ENCODE measurements at places on chromosomes 6 and 20.
A peak's percentile ranks its signal among the peaks of the same experiment; 100 is the strongest.

DNA sequence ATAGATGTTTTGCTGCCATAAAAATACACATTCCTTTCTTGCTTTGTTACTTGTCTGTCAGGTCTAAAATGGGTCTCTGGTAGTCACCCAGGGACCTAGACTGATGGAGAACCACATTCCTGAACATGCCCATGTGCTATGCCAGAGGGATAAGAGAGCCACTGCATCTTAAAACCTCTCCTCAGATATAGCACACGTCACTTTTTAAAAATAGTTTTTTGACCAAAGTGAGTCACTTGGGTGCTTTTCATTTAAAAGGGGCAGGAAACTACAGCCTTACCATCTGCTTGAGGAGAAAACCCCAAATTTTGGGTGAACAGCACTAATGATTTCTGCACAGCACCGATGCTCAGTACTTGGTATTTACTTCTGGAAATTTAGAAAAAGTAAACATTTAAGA lies 197.8 kb downstream of the OGFRL1 start:
- DNase-seq = no peak

GRCh38 chr20:37278966-37279590 lies 10.4 kb upstream of the MANBAL start:
- no peak for DNase-seq

DNA sequence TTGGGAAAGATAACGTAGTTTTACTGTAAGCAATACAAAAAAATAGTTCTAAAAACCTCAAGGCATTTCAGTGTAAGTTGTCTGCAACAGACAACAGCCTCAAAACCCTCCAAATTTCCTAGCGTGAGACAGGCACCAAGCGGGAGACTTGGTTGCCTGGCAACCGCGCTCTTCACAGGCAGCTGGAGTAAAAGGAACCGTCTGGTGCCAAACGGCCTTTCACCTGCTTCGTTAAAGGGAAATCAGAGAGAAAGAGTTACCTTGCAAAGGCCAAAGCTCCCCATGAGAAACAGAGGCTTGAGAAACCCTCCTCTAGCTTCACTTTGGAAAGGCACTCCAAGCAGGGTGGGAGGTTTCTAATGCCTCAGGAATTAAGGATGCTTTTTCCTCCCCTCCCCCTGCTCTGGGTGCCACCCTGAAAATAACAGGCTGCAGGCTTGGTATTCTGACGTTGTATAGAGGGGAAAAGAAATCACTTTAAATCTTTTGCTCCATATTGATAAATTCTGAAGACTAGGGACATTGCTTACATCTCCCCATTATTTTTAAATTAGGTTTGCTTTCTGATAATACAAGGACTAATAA lies 129.7 kb upstream of the UFL1 start:
- peak; percentile 73 for DNase-seq

- peak; percentile 80 for DNase-seq
These were observed 44.2 kb downstream of the ZNF831 start for GRCh38 chr20:59207742-59208357.

GRCh38 chr6:126959765-126960164 lies 158.7 kb upstream of the RSPO3 start:
- DNase-seq = no peak
